ENCODE measurements at places on chromosomes 3 and 15.

- DNase-seq = no peak
These were observed 34.7 kb downstream of the SCG5 start for GRCh38 chr15:32676169-32676568.

- no peak for DNase-seq
These were observed 102.0 kb upstream of the MRPS22 start for GRCh38 chr3:139241783-139242182.

DNA sequence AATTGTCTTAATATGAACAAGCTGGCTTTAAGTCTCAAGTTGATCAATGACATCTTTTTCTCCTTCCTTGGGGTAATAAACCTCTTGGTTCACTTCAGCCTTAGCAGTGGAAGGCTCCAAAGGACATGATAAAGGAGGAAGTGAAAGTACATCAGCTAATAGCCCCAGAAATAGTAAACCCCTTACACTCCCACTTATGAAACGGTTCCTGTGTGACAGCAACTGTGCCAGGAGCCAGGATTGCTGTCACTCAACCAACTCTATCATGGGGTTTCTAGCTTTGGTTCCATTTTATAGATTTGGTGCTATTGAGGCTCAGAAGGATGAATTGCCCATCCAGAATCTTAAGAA, 216.7 kb downstream of the ABHD5 start:
- DNase-seq = no peak

DNA sequence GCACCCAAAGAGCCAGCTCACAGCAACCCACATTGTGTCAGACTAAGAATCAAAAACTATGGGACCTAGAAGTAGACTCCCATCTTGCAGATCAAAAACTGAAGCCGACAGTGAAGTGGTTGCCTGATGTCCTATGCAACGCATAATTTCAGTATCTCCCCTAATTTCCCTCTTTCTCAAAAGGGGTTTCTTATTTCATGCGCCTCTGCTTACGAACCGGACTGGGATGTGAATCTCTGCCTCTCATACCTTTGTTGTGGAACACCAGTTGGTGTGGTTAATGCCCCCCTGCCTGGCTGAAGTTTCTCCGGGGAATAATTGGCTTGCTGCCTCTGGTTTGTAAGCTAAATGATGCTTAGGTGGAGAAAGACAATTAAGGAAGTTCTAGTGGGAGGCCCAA, 514 bp upstream of the FAM174B start:
- no peak for DNase-seq

Measured in stimulated activated CD8-positive, alpha-beta memory T cell treated with anti-CD3 and anti-CD28 coated beads, Interleukin-7, amount 100 ng/mL, for 1 hour (primary cell).